ENCODE measurements at places on chromosomes 7 and 10. TPM values are rescaled to one million over a fixed set of nuclear protein-coding genes. Genes with fewer than 3 reads are reported as not detected.

GRCh38 chr10:96548589-96548988 lies 34.9 kb upstream of the TLL2 start:
- no peak for DNase-seq

GRCh38 chr7:113128031-113128430 lies 9.7 kb upstream of the SMIM30 start:
- no peak for DNase-seq

The PLXNA4 gene
- total RNA-seq: not detected

The PDZD7 gene
- 0.85 TPM for total RNA-seq

Measured in B cell (primary cell).